Foreskin melanocyte (primary cell): ENCODE measurements at places on chromosomes 1 and 21.

- no peak for DNase-seq
Observed at GRCh38 chr1:47224676-47225399, 7.2 kb downstream of the TAL1 start.

DNA sequence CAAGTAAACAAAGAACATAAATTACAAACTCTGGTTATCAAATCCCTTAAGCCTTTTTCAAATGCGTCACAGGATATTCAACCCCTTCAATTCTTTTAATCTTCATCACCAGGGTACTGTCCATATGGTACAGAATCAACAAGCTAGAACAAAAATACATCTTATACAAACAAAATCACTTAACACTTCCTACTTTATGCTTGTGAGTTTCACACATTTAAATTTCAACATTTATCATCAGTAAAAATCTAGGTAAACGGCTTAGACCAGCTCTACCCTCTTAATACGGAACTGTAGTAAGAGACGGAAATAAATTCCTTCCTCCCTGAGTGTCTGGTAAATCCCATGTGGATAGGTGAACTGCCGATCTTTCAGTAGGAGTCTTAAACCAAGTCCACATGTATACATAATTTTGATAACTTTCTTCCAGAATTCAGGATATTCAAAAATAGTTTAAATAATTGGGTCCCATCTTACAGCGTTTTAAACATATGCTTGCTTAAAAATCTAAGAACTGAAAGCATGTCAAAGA is 1.0 kb downstream of the CCDC181 start:
- DNase-seq: no peak

DNA sequence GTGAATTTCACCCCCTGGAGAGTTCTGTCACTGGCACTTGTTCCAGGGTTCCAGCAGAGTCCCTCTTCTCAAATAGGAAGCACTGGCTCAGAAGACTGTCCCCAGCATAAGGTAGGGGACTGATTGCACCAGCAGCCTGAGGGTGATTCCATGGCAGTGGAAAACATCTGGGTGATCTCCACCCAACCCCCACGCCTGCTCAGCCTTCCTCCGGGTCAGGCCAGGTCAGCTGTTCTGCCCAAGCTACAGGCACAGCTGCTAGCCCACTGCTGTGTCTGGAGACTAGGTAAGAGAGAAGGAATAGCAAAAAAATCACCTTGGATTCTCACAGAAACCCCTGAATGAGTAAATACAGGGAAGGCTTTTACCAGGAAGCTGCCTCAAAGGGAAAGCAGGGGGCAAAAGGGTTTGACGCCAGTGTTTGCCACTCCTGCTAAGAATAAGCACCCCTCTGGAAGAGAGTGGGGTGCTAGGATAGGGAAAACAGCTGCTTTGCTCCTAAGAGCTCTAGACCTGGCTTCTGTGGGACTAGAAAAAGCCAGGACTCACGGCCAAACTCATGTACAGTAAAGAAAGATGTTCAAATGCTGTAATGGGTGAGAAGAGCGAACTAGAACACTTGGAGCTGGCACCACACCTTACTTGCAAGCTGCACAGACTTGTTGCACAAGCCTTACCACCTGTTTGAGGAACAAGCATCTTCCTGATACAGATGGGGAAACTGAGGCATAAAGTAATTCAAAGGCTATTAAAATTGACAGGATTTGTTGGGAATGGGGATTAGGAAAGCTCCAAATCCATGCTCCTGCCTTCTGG is 1.0 kb upstream of the DENND2D start:
- DNase-seq: no peak

DNA sequence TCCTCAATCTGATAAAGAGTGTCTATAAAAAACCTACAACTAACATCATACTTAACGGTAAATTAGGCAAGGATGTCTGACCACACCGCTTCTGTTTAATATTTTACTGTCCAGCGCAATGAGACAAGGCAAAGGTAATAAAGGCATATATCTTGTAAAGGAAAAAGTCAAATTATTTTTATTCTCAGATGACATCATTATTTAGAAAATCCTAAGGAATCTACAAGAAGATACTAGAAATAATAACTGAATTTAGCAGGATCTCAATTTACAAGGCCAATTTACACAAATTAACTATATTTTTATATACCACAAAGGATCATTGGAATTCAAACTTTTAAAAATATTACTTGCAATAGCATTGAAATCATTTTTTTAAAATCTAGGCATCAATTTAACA is 29.4 kb downstream of the GJA4 start:
- DNase-seq: no peak

DNA sequence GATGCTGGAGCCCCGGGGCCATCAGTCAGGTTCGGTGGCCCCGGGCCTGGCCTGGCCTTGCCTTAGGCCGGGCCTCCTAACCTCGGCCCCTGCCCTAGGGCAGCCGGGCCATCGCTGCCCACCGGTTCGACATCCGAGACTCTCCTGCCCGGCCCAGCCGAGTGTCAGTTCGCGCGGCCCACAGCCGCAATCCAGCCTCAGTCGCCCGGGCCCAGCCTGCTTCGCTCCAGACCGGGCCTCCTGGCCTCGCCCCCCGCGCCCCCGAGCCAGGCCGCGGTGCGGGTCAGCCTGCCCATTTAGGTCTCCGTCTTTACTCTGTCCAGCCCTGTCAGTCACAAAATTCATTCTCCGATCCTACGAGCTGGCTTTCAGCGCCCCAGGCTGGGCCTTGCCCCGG is 777 bp downstream of the LRRC41 start:
- DNase-seq: no peak

- DNase-seq: no peak
Observed at GRCh38 chr1:99657213-99658030, 11.5 kb downstream of the PALMD start.

- peak; percentile 16 for DNase-seq
Observed at GRCh38 chr1:207362962-207363860, 41.7 kb downstream of the CD55 start.

GRCh38 chr1:201354151-201354900 is 23.2 kb downstream of the TNNT2 start:
- no peak for DNase-seq

DNA sequence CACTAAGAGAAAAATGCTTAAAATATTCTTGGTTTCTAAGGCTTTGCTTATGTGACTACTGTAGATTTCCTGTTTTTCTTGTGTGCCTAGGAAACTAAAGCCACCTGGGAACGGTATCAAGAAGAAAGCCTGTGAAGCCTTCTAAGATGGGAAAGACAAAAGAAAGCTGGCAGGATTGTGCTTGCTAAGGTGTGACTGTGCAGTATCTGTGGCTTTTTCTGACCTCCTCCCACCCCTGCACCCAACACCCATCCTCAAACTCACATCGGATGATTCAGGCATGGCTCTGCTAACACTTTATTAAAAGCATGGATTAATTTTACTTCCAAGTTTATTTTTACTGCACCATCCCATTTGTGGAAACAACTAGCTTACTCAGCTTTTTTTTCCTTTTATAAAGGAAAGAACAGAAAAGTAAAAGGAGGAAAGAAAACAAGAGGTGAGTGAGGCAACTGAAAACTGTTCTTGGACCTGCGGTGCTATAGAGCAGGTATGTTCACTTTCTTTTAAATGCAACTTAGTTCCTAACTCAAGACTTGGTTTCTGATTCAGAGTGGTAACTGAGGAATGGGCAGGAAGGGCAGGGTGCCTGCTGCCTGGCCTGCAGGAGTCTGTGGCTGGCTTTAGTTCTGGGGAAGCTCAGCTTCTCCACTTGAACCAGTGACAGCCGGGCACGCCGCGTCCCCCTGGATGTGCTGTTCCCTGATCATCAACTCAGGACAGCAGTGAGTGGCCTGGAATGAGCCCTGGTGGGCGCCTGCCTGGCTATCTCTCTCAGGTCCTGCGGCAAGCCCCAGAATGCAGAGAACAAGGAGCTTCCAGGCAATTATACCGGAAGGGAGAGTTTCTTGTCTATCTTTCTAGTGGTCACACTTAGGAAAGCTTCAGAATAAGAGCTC is at the start of gene GBP6:
Gene GBP6 (plus strand): TSS at position 422 of the 899 bp plus-strand sequence. CDS start 4,493 bp downstream, outside the sequence.
- DNase-seq: no peak

DNA sequence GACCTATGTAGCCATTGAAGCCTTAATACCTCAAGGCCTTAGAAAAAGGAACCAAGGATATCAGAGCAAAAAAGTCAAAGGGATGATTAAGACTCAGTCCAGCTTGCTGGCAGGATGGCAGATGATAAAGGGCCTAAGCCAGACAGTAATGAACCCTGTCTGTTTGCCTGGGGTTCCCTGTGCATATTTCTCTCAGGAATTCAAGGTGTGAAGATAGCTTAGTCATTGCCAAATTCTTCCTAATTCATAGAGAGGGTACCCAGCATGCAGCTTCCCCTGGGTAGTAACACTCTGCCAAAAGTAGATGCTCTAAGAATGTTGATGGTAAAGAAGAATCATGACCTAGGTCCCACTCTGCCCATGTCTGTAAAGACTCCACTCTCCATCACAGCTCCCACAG is 210.6 kb upstream of the COA6 start:
- no peak for DNase-seq

DNA sequence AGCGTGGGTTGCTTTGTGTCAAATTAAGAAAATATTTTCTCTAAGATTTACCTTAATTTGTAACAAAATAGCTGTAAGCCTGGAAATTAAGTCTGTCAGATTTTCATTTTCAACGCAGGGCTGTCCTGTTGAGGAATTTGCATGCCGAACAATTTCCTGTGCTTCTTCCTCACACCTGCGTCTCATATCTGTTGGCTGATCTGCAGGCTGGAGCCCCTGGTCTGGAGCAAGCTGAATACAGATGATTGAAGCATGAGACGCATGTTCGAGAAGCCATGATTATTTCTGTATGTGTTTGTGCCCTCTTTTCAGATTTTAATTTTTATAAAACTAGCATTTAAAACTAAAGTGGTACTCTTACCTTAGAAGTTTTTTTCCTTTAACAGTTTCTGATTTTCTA is 9.8 kb downstream of the MIXL1 start:
- no peak for DNase-seq

DNA sequence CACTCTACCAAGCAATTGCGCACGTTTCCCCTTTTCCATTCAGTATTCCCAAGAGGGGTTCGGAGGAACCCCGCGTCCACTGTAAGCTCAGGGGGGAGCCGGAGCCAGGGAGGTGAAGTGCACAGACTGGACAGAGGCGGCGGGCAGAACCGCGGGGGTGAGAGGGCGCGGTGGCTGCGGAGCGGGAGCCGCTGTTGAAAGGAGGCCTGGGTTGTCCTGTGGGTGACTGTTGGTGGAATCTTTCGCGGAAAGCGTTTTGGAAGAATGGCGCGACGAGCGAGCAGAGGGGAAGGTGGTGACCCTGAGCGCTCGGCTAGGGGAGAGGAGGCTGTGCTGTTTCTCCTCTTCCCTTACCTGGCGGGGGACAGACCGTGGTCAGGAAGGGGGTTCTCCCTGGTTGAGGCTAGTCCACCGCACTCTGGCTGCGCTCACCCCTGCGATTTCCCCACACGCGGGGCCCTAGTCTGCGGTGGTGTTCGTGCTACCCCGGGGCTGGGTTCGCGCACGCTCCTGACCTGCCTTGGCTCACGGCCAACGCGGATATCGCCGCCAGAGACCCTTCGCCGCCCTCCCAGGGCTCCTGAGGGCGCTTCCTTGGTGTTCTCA is 92.8 kb downstream of the PRKAB2 start:
- DNase-seq: no peak

- no peak for DNase-seq
Observed at GRCh38 chr1:40059338-40059959, 18.9 kb downstream of the CAP1 start.

GRCh38 chr1:178580876-178581275 is 68.0 kb downstream of the TEX35 start:
- DNase-seq: no peak

DNA sequence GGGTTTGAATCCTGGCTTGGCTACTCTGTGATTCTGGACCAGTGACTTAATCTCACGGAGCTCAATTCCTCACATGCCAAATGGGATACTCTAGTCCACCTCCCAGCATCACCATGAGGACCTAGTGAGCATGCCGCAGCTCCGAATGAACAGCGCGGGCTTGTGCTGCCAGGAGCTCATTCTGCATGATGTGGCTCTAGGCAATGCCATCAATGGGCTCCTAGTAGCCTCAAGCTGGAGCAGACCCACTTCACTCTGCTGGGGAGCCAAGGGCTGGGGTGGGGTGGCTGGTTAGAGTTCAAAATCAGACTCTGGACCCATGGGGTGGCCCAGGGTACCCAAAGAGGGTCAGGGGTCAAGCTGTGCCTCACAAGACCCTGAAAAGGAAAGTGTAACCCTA is 41.5 kb downstream of the CDK18 start:
- no peak for DNase-seq

- DNase-seq: peak; percentile 97
Observed at GRCh38 chr1:151254217-151255213, at the start of gene PSMD4. TSS of gene PSMD4 (plus strand) at chr1:151254734. CDS start at chr1:151254783, 49 bp downstream.

DNA sequence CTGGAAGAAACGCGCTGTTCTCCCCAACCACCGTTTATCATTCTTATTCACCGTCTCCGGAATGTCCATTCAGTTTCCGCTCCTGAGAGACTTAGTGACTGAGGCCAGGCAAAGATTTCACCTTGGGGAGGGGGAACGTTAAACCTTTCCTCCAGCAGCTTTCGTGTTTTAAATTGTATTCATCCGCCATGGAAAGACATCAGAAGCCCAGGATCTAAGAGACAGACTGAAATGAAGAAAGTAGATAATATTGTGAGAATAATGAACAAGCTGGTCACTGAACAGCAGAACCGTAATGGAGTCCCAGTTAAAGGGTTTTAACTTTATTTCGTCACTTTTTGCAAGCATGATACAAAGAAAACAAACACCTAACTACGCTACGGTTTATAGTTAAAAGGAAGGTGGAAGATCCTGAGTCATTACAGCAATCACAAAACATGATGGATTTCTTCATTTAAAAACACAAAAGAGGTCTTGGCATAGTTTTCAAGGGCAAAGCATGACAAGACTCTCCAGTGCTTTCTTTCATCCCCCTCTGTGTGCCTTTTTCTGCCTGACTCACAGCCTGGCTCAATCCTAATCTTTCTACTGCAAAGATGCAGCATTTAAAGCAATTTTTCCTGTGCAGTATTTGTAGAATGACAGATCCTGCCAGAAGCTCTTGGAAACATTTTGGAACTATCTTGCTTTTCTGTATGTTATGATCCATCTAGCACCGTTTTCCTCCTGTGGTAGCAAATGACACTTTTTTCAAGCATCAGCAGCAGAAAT is 722 bp upstream of the SLC19A2 start:
- DNase-seq: no peak

GRCh38 chr1:41822866-41823265 is 95.9 kb downstream of the HIVEP3 start:
- DNase-seq: no peak

DNA sequence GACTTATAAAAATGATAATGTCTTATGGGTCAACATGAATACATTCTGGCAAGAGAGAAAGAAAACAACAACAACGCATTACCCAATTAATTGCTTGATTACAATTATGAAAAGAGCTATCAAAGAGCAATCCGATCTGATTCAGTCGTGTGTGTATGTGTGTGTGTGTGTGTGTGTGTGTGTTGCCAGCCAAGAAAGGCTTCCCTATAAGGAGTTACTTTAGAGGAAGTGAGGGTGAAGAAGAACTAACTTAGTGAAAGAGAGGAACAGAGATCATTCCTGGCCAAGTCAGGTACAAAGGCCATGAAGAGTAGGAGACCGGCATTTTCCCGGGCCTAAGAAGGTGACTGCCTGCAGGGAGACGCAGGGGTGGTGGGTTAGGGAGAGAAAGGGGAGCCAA is 9.4 kb downstream of the TMEM35B start:
- no peak for DNase-seq

GRCh38 chr1:4028139-4028501 is 128.0 kb upstream of the C1orf174 start:
- DNase-seq: no peak

GRCh38 chr1:12171206-12172041 is 4.6 kb downstream of the TNFRSF1B start:
- no peak for DNase-seq

- DNase-seq: no peak
Observed at GRCh38 chr1:162939035-162939434, 78.1 kb upstream of the CCDC190 start.
